ENCODE measurements at places on chromosomes 5 and 9.

GRCh38 chr9:96852676-96853075 is 1.6 kb downstream of the ZNF782 start:
- DNase-seq, result no peak

GRCh38 chr9:80649496-80649895 is 1039.9 kb downstream of the TLE1 start:
- no peak for DNase-seq

DNA sequence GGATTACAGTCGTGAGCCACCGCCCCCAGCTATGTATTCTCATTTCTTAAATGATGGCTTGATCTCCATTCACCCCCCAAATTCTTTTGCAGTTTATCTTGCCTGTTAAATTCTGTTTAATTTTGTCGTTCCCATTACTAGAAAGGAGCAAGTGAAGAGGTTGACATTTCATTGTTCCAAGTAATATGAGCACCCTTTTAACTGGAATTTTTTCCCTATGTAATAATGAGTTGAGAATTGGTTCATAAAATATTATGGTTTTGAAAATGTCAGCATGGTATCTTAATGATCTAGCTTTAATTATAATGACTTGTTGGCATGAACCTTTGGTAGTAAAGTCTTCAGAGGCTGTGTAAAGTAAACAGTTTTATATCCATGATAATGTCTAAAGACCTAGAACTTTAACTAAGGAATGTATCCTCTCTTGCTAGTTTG is 37.4 kb downstream of the F2RL2 start:
- DNase-seq, result no peak

DNA sequence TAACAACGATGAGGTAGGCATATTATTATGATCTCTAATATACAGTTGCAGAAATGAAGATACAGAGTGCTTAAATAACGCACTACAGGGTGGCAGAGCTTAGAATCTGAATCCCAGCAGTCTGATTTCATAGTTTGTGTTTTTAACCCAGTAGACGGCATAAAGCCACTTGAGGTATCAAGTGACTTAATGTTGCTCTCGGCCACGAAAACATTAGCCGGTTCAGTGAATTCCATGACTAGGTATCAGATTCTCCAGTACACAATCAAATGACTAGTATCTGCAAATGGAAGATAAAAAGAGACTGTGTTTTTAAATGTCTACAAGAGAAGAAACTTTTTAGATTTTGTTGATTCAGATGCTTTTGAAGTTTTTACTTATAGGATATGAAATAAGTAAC is 24.8 kb downstream of the SMC2 start:
- no peak for DNase-seq

- DNase-seq, result no peak
Observed at GRCh38 chr5:72180925-72181324, 73.7 kb downstream of the MAP1B start.

DNA sequence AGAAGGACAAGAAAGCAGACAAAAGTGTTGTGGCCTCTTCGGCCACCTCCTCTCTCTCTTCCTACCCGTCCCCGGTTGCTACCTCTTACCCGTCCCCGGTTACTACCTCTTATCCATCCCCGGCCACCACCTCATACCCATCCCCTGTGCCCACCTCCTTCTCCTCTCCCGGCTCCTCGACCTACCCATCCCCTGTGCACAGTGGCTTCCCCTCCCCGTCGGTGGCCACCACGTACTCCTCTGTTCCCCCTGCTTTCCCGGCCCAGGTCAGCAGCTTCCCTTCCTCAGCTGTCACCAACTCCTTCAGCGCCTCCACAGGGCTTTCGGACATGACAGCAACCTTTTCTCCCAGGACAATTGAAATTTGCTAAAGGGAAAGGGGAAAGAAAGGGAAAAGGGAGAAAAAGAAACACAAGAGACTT is 2.4 kb downstream of the EGR1 start:
- DNase-seq, result no peak

DNA sequence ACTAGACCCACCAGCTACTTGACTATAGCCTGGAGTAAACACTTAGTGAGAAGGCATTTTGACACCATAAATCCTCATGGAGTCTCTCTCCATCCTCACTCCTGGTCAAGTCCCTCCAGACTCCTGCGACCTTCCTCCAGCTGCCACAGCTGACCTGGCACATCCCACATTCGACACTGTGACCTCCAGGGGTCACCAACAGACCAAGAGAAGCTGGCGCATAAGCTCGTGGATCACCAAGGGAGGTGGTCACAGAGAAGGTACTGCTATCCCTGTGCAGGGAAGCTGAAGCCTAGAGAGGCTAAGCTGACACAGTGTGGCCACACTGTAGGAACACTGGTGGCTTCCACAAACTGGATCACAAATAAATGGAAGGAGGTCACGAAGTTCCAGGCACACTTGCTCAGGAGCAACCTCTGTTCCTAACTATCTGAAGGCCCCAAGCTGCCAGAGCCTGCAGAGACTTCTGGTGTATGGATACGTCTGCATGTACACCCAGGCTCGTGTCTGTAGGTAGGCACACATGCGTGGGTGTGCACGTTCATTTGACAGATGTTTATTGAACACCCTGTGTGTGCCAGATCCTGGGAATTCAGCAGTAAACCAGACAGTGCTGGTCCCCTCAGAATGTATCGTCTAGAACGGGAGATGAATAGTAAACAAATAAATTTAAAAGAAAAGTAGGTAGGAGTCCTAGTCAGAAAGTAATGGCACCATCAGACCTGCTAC is 104.4 kb downstream of the C5orf15 start:
- no peak for DNase-seq

DNA sequence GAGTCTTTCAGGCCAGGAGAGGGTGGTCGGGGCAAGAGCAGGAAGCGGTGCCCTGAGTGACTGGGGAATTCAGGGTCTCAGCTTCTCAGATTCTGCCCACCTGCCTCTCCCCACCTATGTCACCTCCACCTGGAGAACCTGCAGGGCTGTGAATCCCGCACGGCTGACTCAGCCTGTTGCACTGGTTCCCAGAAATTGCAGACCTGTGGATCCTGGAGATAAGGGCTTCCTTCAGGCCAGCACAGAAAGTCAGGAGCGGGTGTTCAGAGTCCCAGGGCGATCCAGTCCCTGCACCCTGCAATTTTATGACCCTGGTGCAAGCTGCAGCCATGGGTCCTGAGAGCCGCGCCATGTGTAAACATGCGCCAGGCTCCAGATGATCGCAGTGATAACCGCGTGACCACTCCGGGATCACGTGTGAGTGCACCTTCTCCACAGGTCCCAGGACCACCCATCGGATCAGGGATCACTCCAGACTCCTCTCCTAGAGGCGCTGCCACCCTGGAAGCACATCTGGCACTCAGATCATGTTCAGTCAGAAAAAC is 17.8 kb downstream of the IRX4 start:
- no peak for DNase-seq

DNA sequence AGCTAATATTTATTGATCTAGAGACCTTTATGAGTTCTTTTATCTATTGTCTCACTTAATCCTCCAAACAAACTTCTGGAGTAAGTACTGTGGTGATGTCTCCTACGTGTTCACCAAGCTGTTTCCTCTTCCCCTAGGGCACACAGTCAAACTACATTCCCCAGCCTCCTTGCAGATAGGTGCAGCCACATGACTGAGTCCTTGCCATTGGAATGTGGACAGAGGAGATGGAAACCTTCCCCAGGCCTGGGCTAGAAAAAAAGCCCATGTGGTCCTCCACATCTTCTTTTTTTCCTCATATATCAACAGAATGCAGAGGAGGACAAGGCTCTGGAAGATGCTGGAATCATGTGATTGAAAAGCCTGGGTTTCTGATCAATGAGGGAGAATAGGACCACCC is 88.0 kb downstream of the ANKRD55 start:
- DNase-seq, result no peak

DNA sequence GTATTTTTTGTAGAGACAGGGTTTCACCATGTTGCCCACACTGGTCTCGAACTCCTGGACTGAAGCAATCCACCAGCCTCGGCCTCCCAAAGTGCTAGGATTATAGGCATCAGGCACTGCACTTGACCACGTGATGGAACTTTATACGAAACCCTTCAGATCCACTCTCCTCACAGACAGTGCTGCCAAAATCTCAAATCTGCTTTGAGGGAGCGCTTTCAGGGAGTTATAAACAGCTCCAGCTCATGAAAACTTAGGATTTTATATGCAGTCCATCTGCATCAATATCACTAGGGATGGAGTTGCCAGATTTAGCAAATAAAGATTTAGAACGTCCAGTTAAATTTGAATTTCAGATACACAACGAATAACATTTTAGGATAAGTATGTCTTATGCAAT is 25.0 kb upstream of the MYO10 start:
- DNase-seq, result no peak

- DNase-seq, result no peak
Observed at GRCh38 chr5:118698774-118699173, 289.6 kb downstream of the DTWD2 start.

DNA sequence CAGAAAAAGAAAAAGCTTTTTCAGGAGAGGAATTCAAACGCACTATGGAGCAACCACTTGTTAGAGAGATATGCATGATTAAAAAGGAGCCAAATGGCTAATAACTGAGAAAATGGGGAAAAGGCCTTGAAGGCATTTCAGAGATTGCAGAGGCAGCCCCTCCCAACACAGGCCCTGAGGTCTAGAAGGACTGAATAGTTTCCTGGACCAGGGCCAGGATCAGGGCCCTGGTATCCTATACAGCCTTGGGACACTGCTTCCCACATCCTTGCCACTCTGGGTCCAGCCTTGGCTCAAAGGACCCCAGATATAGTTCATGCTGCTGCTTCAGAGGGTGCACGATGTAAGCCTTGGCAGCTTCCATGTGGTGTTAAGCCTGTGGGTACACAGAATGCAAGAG is 20.7 kb upstream of the FEM1C start:
- DNase-seq, result no peak

DNA sequence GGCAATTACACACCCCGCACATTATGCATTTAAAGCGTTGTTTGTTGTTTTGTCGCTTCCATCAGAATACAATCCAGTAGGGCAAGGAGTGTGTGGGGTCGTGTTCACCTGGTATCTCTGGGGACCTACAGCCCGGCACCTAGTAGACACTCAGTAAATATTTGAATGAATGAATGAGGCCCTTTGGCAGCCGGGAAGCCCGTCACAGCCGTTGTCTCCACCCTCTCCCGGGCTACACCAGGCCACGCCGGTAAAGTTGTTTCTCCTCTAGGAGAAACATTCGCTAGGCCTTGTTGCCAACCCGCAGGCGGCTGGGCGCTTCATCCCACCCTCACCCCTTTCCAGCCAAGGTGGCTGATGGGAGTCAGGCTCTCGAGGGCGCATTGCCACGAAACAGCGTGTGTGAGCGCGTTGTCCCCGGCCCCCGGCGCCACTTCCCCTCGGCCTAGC is 876 bp upstream of the JAK2 start:
- DNase-seq, result no peak

DNA sequence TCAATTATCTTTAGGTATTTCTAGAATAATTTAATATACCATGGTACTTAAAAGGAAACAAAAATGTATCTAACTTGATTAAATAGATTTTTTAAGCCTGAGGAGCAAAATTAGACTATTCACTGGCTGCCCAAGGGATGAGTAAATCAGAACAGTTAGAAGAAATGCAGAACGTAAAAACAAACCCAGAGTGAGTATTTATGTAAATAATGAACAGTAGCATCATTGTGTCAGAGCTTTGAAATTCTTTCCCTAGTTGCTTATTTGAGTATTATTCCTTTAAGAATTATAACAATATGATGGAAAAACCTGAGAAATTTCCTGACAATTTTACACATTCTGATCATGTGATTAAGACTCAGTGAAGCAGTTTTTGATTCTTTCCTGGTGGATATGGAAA is 200.9 kb downstream of the GDNF start:
- no peak for DNase-seq

- no peak for DNase-seq
Observed at GRCh38 chr5:168609806-168610482, 30.8 kb upstream of the PANK3 start.

DNA sequence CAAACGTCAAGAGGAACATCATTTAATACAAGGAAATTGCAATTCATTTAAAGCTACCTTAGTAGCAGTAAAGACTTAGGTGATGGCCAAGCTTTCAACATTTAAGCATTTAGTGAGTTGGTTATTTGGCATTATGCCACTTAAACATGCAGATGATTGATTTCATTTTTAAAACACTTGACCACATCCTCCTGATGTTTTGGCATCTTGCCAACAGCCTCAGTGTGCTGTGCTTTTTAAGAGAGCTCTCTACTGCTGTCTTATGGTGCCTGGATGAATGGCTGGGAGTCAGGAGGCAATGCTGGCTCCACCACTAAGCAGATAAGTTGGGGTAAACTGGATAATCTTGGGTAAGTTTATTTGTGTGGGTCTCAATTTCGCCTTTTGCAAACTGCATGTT is 364.5 kb downstream of the MAN2A1 start:
- DNase-seq, result peak; percentile 44

DNA sequence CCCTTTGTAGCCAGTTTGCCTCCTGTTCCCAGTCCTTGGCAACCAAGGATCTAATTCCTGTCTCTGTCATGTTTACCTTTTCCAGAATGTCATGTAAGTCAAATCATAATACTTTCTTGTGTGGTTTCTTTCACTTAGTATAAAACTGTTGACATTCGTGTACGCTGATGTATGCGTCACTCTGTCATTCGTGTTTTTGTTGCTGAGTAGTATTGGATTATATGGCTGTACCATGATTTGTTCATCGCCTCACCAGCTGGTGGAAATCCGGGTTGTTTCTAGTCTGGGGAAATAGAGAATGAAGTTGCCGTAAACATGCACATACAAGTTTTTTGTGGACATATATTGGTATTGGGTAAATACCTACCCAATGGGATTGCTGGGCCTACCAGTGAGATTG is 97.4 kb downstream of the ANGPTL2 start:
- DNase-seq, result no peak

DNA sequence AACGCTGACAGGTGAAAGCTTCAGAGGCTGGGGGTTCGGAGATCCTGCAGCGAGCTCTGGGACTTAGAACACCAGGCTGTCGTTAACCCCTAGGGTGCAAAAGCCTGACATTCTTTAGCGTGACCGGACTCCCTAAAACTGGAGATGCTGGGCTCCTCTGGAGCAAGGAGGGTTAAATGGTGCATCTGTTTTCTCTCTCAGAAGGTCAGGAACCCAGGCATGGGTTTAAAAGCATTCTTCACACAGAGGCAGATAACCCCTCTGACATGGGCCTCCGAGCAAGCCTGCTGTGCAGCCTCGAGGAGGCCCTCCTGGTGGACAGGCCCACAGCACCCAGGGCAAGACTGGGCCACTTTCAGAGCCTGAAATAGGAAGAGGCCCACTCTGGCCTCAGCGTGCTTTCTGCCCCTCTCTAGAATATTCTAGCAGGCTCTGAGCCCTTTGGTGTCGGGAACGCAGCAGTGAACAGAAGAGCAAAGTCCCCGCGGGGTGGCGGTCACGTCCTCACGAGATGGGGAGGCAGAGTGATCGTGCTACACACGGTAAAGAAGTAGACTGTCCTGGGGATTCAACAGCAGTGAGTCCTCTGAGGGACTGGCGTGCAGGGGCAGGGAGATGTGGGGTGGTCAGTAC is 124.8 kb downstream of the COL23A1 start:
- no peak for DNase-seq

GRCh38 chr5:88304356-88304755 is 35.7 kb upstream of the TMEM161B start:
- DNase-seq, result no peak

GRCh38 chr5:159123700-159124099 is 24.0 kb upstream of the EBF1 start:
- DNase-seq, result no peak

Data from stimulated activated CD4-positive, alpha-beta T cell treated with anti-CD3 and anti-CD28 coated beads, Interleukin-12 subunit alpha, Interleukin-12 subunit beta, amount 100 ng/mL, for 48 hours (primary cell).